GM12878 (cell line): ENCODE measurements at places on chromosomes 3 and 15. TPM values are rescaled to one million over a fixed set of nuclear protein-coding genes. Genes with fewer than 3 reads are reported as not detected.

Gene ATP8B4
- total RNA-seq, result 0.23 and 0.56 TPM in 2 replicates

Gene SH3GL3
- total RNA-seq, result not detected in 2 replicates

Gene CPNE9
- not detected in 2 replicates for total RNA-seq

Gene GPR160
- total RNA-seq, result 21.7 and 24.6 TPM in 2 replicates

Gene SV2B
- total RNA-seq, result 1.6 and 1.7 TPM in 2 replicates

Gene EIF3J
- 96.2 and 101 TPM in 2 replicates for total RNA-seq

Gene GPR149
- total RNA-seq, result not detected in 2 replicates

Gene DUOXA2
- not detected in 2 replicates for total RNA-seq

Gene KBTBD12
- not detected in 2 replicates for total RNA-seq

Gene MESP1
- 0.27 and 1.1 TPM in 2 replicates for total RNA-seq

Gene GOLGA8R
- total RNA-seq, result 0.13 TPM in 1 of 2 replicates, not detected in the other

GRCh38 chr15:40381818-40382529, 547 bp upstream of the KNSTRN start:
- DNase-seq, result no peak

DNA sequence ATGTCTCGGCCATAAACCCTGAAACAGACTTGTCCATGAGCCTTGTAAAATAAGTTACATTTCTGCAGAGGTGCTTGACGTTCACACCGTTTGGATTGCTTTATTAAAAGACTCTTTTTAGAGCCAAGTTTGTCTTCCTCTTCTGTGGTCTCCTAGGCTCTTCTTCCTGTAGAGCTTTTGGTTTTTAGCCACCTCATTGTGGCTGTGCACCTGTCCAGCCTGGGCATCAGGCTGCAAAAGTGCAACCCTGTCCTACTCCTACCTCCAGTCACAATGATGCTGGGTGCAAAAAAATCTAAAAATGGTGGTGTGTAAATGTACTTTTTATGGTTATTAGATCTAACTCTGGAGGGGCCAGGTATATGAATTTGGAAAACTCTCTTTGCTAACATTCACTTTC, 2.8 kb upstream of the RIOX2 start:
- DNase-seq, result no peak

- no peak for DNase-seq
Observed at GRCh38 chr3:177521305-177521704, 324.0 kb upstream of the TBL1XR1 start.

GRCh38 chr3:41846850-41847249, 115.1 kb downstream of the ULK4 start:
- no peak for DNase-seq

GRCh38 chr3:181383760-181384159, 328.0 kb upstream of the SOX2 start:
- DNase-seq, result no peak

- no peak for DNase-seq
Observed at GRCh38 chr3:105542282-105543019, 175.7 kb downstream of the ALCAM start.

- DNase-seq, result no peak
Observed at GRCh38 chr3:194283221-194284006, 67.7 kb downstream of the CPN2 start.

DNA sequence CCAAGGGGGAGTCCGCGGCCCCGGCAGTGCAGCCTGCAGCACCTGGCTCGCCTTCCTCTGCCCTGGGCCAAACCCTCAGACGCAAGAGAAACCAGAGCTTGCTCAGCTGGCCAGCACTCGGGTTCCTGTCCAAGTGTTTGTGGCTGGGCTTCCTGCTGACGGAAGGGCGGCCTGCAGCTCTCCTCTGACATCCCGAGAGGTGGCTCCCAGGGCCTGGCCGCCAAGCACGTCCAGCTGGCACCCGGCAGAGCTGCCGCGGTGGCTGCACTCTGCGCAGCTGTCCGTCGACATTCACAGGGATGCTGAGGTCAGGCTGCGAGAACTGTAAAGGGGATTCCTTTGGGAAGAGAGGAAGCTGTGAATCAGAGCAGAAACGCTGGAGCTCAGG, 85.6 kb downstream of the CPN2 start:
- no peak for DNase-seq

DNA sequence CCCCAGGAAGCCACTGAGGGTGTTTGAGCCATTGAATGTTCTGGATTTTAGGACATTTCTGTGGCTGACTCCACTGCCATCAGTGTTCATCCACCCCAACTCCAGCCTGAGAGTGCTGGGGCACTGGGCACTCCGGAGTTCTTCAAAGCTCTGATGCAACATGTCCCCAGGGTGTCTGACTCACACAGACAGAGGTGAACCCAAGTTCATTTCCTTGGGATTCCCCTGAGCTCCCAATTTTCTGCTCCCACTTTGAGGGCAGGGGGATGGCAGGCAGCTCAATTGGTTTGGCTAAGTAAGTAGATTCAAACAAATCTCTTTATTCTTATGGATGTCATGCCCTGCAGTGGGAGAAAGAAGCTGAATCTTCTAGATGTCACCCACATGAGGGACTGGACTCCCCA, 2.2 kb downstream of the STRA6 start:
- DNase-seq, result no peak

DNA sequence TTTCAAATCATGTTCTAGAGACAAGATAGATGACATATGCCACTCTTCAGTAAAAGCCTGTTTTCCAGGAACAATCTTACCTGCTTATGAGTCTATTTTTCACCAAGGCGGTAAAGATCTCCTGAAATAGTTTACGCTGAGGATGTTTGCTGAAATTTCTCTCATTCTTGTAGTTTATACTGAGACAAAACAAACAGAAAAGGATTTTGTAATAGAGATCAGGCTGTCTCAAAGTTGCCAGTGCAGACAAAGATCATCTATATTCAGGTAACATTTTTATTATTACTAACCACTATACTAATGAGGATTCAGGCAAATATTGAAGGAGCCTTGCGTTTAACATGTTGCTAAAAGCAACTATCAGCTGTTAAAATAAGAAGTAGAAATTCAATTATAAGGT, 25.0 kb downstream of the NEK10 start:
- DNase-seq, result no peak

GRCh38 chr3:173892547-173892946, 495.0 kb downstream of the NLGN1 start:
- DNase-seq, result no peak

DNA sequence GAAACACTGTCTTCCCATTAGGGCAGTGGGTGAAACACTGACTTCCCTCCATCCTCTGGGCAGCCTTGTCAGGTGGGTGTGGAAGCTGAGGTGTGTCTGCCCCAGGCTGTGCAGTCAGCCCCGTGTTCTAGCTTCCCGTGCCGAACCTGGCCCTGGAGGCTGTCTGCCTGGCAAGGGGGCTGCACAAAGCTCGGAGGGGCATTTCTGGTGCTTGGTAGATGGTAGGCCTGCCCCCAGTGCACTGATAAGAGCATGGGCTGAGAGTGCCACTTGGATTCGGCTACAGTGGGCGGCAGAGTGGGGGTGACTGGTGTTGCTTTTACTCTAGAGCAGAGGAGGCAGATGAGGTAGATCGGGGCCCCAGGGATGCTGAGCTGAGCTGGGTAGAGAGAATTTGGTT, 21.3 kb downstream of the IGF1R start:
- DNase-seq, result no peak

- no peak for DNase-seq
Observed at GRCh38 chr15:45677797-45678196, 43.0 kb downstream of the SQOR start.

DNA sequence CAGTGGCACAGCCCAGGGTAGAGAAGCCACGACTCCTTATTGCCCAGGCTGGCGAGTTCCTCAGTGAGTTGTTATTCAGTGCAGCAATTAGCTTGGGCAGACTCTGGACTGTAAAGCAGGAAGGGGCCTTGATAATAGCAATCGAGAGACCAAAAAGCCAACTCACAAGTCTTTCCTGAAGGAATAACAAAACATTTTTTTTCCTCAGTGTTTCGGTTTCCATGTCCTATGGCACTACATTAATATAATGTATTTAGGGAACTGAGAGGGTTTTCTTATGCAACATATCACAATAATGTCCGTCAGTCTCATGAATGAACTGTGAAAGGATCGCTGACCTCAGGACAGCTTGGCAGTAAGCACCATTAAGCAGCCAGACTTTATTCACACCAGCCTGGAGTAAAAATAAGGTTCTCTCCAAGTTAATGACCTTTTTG, 248.9 kb upstream of the TBL1XR1 start:
- no peak for DNase-seq

DNA sequence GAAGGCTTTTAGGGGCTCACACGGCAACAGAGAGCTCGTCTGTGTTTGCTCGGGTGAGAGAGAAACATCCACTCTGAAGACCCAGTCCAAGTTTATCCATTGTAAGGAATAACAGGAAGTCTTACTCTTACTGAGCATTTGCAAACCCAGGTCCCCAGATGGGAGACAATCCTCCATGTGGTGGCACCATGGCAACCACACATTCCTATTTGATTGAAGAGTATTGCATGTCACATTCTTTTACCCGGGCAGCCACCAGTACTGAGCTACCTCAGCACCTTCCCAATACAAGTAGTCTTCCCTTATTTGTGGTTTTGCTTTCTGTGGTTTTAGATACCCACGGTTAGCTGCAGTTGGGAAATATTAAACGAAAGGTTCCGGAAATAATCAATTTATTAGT, 302.9 kb upstream of the RASGRP1 start:
- DNase-seq, result no peak

DNA sequence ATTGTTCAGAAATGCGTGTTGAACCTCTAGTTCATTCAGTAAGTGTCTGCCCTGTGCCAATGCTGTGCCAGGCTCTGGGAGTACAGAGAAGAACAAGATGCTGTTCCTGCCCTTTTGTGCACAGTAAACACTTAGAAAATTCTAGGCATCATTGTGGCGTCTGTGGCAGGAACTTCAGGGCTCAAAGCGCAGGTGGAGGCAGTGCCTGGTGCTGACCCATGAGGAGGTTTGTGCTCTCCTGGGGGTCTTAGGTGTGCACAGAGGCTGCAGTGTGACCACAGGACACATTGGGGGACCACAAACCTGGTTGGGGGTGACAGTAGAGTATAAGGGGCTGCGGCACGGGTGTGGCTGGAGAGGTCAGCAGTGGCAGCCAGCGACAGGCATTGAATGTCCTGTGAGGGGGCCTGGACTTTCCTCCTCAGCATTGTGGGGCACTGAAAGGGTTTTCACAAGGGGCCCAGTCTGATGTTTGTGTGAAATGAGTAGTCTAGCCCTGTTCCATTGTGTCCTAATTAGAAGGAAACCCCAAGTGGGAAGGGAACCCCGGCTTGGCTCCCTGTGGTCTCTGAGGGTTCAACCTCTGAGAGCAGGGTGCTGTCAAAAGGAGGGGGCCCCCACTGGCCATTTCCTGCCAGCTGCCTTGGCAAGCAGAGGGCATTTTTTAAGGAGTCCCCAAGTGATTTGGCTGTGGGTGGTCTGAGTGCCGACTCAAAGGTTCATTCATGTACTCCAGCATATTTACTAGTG, 20.9 kb downstream of the MRAS start:
- no peak for DNase-seq

GRCh38 chr3:23811919-23812318, 6.2 kb downstream of the UBE2E1 start:
- DNase-seq, result no peak

DNA sequence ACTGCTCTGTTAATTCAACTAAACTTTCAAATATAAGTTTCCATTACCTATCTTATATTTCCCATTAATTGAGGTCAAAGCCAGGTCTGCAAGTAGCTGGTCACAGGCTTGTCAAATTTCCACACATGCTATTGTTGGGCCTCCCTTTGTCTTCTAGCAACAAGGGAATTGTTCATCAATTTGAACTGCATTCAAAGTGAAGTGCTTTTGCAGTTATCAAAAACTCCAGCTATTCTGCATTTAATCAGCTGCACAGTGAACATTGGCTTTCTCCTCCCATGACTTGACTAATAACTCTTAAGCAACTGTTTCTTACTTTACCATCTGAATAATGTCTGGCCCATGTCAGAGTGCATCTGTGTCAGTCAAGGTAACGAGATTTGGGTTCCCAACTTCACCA, 198.4 kb downstream of the KCNH8 start:
- no peak for DNase-seq

DNA sequence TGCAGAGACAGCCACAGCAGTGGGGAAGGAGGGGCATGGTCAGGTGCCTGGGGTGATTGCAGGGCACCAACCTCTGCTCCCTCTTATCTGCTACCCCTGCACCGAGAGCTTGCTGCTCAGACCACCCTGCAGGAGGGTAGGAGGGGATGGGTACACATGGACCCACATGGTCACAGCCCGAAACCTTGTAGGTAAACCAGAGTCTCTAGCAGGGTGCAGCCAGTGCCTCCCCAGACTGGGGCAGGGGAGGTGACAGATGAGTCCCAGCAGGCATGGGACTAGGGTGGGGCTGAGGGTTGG, 49.2 kb downstream of the FAH start:
- no peak for DNase-seq

DNA sequence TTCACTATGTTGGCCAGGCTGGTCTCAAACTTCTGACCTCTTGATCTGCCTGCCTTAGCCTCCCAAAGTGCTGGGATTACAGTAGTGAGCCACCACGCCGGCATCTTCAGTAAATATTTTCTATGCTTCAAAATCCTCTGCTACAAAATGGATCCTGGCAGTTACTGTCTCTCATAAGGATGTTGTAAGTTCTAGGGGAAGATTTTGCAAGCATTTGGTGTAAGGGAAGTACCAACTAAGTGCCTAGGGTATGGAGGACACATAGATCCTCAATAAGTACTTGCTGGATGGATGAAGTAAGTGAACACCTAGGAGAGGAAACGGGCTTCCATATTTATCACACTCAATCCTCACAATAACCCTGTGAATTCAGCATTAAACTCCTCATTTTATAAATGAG, 6.6 kb downstream of the TM4SF4 start:
- DNase-seq, result no peak

DNA sequence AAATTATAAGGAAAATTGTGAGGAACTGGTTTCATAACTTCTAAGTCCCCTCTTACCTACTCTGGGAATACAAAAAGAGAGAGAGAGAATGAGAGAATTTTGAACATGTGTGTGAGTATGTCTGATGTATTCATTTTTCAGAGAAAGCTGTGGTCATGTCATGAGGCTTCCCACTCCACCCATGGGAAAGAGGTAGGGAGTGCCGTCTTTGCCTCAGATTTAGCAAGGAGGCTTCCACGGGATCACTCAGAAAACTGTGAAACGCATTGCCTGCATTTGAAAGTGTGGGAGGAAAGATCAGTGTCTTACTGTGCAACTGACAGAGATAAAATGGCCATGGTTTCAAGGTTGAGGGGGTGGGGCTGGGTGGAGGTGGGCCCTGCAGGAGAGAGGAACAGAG, 331.5 kb upstream of the CTNNB1 start:
- no peak for DNase-seq
